IMR-90 (cell line): ENCODE measurements at places on chromosomes 5 and 9. TPM values are rescaled to one million over a fixed set of nuclear protein-coding genes. Genes with fewer than 3 reads are reported as not detected.

Gene AGGF1
- 7.3 and 12.8 TPM in 2 replicates for total RNA-seq

Gene PCA3
- total RNA-seq: not detected in 2 replicates

- no peak overlapping the region for H3K4me3 ChIP-seq
- peak; percentile 40 for DNase-seq
- peaks cover 16% of the 10 kb centered on the region for H3K36me3 ChIP-seq
- no peaks in the 10 kb centered on the region for H3K4me1 ChIP-seq
Observed at GRCh38 chr5:126492939-126493338, 69.7 kb downstream of the GRAMD2B start.

DNA sequence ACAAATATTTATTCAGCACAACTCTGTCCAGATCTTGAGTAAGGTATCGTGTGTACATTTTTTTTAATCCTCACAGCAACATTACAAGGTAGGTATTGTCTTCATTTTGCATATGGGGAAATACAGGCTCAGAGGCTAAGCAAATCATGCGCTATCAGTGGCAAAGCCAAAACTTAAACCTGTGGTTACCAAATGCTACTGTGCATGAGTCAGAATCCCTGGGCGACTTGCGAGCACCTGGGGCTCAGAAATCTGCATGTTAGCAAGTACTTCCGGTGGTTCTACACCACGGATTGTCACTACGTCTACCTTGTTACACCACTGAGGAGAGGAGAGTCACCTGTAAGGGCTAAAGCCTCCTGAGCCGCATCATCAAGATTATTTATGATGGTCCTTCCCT is 21.3 kb downstream of the C5orf58 start:
- DNase-seq: no peak
- no peak overlapping the region for H3K4me3 ChIP-seq
- H3K27ac ChIP-seq: no peak overlapping the region
- H3K36me3 ChIP-seq: no peaks in the 10 kb centered on the region
- no peaks in the 10 kb centered on the region for H3K4me1 ChIP-seq
- H3K27me3 ChIP-seq: no peaks in the 10 kb centered on the region

DNA sequence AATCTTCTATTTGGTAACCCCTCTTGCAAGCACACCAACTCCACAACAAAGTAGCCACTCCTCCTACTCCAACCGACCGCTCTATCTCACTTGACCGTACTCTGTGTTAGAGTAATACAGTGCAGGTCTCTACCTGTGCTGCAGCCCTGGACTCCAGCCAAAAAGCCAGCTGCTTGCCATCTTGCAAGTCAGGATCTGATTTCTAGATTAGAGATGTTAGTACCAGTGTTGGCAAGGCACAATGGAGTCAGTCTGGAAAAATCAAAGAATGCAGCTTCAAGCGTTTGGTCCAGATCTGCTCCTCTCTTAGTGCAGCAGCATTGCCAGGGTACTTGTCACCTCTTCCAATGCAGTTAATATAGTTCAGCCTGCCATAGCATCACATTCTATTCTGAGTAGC is 477.6 kb downstream of the ZSWIM6 start:
- no peak overlapping the region for H3K27ac ChIP-seq
- H3K36me3 ChIP-seq: no peaks in the 10 kb centered on the region
- H3K4me1 ChIP-seq: no peaks in the 10 kb centered on the region
- peaks cover 3% of the 10 kb centered on the region for H3K27me3 ChIP-seq

GRCh38 chr5:36416605-36417004 is 114.9 kb upstream of the RANBP3L start:
- H3K36me3 ChIP-seq: no peaks in the 10 kb centered on the region
- H3K4me1 ChIP-seq: no peaks in the 10 kb centered on the region
- no peak overlapping the region for H3K4me3 ChIP-seq
- no peak for DNase-seq

DNA sequence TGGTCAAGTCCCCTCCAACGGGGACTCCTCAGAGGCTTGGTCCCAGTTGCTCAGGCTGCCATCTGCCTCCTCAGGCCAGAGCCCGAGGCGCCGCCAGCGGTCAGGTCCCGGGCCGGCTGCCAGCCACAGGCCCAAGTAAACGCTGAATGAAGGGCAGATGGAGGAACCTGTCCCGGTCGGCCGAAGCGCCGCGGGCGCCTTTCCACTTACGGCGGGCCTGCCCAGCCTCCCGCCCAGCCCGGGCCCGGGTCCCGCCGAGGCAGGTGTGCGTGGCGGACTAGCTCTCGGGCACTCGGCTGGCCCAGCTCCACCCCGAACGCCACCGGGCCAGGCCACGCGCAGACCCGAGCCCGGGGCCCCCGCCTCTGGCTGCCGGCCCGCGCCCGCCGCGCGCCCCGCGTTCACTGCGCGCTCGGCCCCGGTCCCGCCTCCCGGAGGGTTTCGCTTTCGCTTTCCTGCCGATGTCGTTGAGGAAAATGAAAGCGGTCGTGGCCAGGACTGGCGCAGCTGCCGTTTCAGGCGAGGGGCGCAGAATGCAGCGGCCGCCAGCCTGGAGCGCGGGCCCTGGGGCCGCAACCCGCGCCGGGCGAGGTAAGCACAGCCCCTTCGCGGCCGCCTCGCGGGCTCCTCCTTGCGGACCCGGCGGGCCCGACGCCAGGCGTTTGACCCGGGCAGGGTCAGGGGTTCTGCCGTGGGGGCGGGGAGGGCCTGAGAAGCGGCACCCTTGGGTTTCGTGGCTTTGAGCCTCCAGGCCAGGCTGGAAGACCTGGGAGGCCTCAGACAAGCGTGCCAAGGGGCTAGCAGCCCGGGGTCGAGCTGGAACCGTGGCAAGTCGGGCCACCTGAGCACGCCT is 41.2 kb downstream of the SLC22A5 start:
- no peaks in the 10 kb centered on the region; the same call in 1 of the 2 replicates for H3K27me3 ChIP-seq
- peak overlapping the region; percentile 66 for H3K4me3 ChIP-seq
- DNase-seq: peak; percentile 72
- peaks cover 15% of the 10 kb centered on the region for H3K4me1 ChIP-seq
- H3K36me3 ChIP-seq: no peaks in the 10 kb centered on the region

DNA sequence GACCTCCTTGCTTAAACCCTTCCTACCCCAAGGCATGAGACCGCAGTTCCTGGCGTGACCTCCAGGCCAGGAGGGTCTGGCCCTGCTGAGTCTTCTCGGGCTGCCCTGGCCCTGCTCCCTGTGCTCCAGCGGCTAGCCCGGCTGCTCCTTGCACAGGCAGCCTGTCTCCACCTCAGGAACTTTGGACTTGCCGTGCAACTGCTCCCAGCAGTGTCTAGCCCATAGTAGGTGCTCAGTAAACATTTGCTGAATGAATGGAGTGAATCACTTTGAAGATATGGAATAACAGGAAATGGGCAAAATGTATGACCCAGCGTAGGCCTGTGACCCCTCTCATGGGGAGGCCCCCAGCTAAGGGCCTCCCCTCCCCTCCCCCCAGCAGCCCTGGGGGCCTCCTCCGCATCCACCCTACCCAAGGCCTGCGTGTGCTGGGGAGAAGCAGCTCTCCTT is 127.1 kb downstream of the ZNF354C start:
- H3K4me1 ChIP-seq: peaks cover 8% of the 10 kb centered on the region
- H3K36me3 ChIP-seq: peaks cover 1% of the 10 kb centered on the region; the same call in 1 of the 2 replicates
- no peak for DNase-seq

- no peak overlapping the region for H3K4me3 ChIP-seq
- peaks cover 13% of the 10 kb centered on the region for H3K4me1 ChIP-seq
- H3K36me3 ChIP-seq: peaks cover 3% of the 10 kb centered on the region; the same call in 1 of the 2 replicates
- no peak for DNase-seq
Observed at GRCh38 chr5:156395306-156395675, 68.3 kb downstream of the SGCD start.
